ENCODE measurements at places on chromosomes 1 and 21.

DNA sequence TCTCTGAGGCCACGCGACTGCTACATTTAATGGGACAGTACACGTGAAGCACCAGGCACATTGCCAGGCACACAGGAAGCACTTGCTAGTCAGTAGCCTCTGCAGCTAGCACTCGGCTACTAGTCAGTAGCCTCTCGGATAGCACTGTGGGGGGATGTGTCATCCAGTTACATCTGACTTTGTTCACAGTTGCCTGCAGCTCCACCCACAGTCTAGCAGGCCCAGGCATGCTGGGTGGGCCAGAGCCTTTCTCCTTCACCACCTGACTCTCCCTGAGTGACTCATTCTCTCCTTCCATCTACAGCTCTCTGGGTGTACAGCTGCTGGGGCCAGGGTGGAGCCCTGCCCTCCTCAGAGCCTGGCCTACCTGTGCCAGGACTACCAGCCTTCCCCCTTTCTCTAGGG lies 51.5 kb downstream of the PTPRF start:
- no peak for DNase-seq

DNA sequence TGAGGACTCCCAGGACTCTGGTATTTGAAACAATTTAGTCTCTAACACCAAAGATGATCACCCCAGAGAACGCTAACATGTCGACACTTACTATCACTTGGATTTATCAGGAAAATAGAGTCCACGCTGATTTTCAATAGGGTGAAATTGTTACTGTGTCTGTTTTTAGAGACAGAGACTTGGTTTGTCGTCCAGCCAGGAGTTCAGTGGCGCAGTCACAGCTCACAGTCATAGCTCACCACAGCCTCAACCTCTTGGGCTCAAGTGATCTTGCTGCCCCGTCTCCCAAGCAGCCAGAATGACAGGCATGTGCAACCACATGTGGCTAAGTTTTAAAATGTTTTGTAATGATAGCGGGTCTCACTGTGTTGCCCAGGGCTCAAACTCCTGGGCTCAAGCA lies 5.3 kb downstream of the SSU72 start:
- no peak for DNase-seq

- no peak for DNase-seq
Measured at GRCh38 chr1:50426108-50426700, 3.0 kb upstream of the DMRTA2 start.

- DNase-seq = no peak
Measured at GRCh38 chr1:203671521-203672278, 45.1 kb downstream of the ATP2B4 start.

- DNase-seq = no peak
Measured at GRCh38 chr21:33211732-33212131, 18.0 kb upstream of the IFNAR2 start.
